ENCODE measurements at places on chromosomes 7 and 10.

DNA sequence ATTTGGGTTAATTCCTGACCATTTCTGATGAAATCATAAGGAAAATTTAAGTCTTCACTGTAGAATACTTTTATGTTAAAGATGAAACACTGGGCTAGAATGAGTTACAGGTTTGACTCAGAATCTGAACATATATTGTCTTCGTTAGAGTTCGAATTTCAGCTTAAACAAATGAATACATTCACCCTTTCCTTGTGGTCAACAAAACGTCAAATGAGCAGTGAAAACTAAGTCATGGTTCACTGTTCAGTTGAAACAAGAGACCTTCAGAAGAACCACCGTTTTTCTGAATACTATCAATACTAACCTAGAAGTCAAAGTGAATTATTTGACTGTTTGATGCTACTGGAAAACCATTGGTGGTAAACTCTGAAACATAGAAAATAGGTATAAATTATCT, 235.2 kb upstream of the ZWINT start:
- no peak for DNase-seq

GRCh38 chr10:78353636-78354035, 320.0 kb downstream of the RPS24 start:
- no peak for DNase-seq

GRCh38 chr10:7933262-7933661, 115.0 kb downstream of the TAF3 start:
- DNase-seq = no peak

GRCh38 chr10:133405272-133405671, 11.3 kb downstream of the MTG1 start:
- no peak for DNase-seq

GRCh38 chr7:74231232-74231590, 21.4 kb downstream of the LAT2 start:
- DNase-seq = no peak

GRCh38 chr7:21617916-21618390, 75.1 kb downstream of the DNAH11 start:
- DNase-seq = no peak

DNA sequence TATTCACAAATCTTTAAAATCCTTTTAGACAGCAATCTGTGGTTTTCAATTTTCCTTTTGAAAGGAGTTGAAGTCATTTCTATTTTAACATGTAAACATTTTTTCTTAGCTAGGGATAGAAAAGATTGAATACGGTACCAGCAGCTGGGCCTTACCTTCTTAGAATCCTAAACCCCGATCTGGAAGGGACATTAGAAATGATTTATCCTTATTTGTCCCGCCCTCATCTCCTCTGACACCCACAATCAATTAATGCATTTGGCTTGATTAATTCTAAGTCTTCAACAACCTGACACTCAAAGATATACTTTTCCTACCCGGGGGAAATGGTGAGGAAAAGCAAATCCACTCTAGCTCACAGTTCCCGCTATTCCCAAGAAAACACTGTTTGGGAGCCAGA, 100.4 kb downstream of the SORCS1 start:
- DNase-seq = no peak

GRCh38 chr10:22429981-22430421, 84.7 kb downstream of the SPAG6 start:
- DNase-seq = peak; percentile 24

DNA sequence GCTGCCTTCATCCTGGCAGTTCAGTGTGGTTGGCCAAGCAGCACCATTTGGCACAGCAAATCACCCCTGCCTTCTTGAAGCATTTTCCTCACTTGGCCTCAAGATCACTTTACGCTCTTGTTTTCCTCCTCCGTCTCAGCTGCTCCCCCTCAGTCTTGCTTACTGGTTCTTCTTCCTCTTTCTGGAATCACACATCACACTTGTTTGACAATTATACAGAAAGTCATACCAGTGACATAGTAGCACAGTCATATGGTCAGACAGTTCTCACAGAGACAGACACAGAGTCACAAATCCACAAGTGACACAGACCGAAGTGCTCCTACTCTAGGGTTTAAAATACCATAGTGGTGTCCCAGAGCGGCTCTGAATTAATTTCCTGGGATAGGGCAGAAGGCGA, 43.8 kb upstream of the ARL4A start:
- no peak for DNase-seq

- DNase-seq = no peak
Observed at GRCh38 chr7:139660317-139661042, 117.3 kb downstream of the HIPK2 start.

DNA sequence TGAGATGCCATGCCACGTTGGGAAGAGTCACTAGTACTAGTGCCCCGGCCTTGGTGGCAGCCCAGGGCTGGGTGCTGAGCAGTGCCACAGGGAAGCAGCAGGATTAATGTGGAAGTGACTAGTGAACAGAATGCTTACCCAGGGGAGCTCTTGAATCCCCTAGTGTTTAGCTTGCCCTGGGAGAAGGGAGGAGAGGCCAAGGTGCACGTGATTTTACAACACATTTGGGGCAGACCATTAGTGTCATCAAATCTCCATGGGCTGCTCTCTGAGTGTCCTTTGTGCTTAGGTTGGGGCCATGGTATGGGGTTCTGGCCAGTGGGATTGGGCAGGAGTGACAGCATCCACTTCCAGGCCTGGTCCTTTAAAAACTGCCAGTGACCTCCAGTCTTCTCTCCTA, 37.5 kb downstream of the ARHGAP22 start:
- DNase-seq = no peak

- no peak for DNase-seq
Observed at GRCh38 chr10:535051-535450, 154.4 kb downstream of the DIP2C start.

GRCh38 chr10:1672001-1672781, 65.1 kb downstream of the ADARB2 start:
- DNase-seq = no peak

- DNase-seq = no peak
Observed at GRCh38 chr7:116899308-116899707, 36.9 kb downstream of the CAPZA2 start.

DNA sequence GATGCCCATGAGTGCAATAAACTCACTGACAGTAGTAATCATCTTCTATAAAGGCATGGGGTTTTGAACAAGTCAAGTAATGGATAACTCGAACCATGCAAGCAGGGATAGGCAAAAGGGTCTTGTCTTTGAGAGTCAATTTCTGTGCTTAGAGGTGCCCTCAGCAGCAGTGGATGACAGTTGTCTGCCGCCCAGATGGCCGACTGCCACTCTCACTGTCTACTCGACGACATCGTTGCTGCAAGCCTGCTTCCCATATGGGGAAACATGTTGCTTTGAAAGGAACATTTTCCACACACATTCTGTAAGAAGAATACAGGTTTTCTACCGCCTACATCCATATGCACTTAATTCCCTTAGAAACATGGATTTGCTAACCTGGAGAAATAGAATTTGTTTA, 236.3 kb upstream of the DKK1 start:
- DNase-seq = no peak

DNA sequence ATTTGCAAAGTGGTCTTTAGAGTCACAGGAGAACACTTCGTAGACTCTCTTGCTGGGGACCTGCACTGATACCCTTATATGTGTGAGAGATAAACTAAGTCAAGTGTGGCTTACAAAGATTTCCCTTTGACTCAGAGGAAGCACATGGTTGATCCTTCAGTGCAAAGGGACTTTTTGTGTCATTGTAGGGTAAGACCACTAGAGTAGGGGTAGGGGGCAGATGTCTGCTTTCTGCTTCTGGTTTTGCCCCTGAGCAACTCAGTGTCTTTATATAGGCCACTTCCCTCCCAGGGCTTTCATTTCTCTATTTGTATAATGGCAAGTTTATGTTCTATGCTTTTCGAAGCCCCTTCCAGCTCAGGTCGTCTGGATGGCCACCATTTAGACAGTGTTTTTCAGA, 281.7 kb downstream of the SORCS3 start:
- DNase-seq = no peak

GRCh38 chr10:126561294-126561920, 109.1 kb downstream of the C10orf90 start:
- DNase-seq = no peak

Data from bone marrow (tissue), 2 donors.